ENCODE measurements at places on chromosomes 12 and 14. TPM values are rescaled to one million over a fixed set of nuclear protein-coding genes. Genes with fewer than 3 reads are reported as not detected.

Gene PPFIA2
- total RNA-seq, result 0.83 TPM

- no peaks in the 10 kb centered on the region for H3K36me3 ChIP-seq
- no peak overlapping the region for H3K27ac ChIP-seq
- H3K27me3 ChIP-seq, result peaks cover 12% of the 10 kb centered on the region
- H3K4me1 ChIP-seq, result no peaks in the 10 kb centered on the region
- DNase-seq, result no peak
These were observed 21.0 kb upstream of the SERPINA4 start for GRCh38 chr14:94540031-94540794.

Gene KRT82
- not detected for total RNA-seq

Gene ERGIC2
- 71.5 TPM for total RNA-seq

DNA sequence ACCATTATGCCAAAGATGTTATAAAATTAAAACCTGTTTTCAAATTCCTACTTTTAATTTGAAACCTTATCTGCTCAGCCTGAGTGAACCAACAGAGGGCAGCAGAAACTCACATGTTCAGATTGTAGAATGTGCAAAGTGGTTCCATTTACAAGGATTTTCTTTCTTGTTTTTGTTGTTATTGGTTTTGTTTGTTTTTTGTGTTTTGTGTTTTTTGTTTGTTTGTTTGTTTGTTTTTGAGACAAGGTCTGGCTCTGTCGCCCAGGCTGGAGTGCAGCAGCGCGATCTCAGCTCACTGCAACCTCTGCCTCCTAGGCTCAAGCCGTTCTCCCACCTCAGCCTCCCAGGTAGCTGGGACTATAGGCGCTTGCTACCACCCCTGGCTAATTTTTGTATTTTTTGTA, 22.8 kb upstream of the GARIN2 start:
- H3K4me1 ChIP-seq, result no peaks in the 10 kb centered on the region
- no peaks in the 10 kb centered on the region for H3K27me3 ChIP-seq
- no peak overlapping the region for H3K4me3 ChIP-seq
- H3K27ac ChIP-seq, result no peak overlapping the region
